ENCODE measurements at places on chromosomes 16 and 17.

DNA sequence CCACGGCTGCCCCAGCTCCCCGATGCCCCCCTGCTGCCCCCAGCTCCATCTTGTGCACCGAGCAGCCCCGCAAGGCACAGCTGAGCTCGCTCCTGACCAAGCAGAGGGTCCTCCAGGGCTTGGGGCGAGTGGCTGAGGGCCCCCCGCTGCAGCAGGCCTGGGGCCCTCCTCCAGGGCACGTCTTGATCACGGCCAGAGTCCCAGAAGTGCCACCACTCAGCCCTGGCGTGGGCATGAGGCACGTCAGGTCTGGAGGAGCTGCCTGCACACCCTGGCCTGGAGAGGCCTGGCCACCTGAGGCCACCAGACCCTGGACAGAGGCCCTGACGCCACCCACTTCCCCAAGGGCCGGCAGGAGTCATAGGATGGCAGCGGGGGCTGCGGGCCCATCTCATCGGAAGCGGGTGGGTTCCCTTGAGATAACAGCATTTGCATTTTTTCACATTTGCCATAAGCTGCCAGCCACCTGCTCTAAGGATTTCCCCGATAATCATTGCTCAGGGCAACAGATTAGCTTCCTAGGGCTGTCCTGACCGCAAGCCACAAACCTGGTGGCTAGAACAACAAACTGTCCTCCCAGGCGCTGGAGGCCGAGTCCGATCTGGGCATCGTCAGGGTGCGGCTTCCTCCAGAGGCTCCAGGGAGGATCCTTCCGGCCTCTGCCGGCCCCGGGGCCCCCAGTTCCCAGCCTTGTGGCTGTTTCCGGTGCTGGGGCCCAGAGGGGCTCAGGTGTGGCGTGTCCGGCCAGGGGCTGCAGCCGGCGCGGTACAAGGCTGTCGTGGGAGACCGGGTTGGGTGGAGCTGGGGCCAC is 23.9 kb upstream of the C1QTNF8 start:
- no peak for DNase-seq

- DNase-seq: no peak
Observed at GRCh38 chr16:2042171-2042985, 5.3 kb downstream of the NTHL1 start.

DNA sequence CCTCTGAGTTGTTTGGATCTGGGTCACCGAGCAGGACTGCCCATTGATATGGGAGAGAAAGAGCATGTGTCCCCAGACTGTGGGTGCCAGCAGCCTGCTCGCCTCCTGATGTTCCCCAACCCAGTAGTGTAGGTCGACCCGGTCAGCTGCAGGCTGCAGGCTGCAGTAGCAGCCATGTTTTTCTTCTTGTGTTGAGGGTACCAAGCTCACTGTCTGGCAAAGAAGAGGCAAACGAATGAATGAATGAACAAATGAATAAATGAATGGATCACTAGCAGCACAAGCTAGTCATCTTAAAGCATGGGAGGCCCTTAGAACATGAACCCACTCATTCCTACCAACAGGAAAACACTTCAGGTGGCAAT is 293.2 kb downstream of the SOX9 start:
- no peak for DNase-seq

DNA sequence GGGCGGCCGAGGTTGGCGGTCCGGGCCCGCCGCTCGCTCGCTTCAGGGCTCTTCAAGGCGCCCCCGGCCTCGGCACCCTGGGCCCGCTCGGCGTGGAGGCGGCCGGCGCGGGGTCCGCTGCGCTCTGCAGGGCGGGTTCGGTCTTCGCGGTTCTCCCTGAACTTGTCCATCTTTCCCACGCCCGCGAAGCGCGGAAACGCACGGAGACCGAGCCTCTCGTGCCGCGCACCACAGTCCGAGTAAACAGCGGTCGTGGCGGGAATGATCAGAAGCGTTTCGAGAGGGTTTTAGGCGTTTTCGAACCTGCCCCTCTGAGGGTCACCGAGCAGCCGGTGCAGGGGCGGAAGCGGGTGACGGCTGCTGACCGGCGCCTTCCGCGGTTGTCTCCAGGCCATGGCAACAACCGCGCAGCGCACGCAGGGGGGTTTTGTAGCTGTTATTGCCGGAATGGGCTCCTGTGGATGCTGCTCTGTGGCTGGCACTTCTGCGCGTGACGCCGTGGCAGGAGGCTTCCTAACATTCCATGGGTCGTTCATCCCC is 414 bp downstream of the NARF start:
- DNase-seq: no peak

DNA sequence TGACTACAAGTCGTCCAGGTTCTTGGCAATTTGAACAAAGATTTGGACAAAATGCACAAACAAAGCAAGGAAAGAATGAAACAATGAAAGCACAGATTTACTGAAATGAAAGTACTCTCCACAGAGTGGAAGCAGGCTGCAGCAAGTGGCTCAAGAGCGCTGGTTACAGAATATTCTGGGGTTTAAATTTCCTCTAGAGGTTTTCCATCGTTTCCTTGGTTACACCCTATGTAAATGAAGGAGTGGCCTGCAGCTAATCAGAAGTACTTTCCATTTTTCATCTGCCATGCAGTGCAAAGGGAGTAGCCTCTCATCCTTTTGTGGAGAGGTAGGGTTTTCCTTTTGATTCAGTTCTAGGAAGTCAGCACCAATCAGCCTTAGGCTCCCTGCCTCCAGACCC is 11.8 kb downstream of the STXBP4 start:
- DNase-seq: no peak
